Stimulated activated CD4-positive, alpha-beta T cell treated with anti-CD3 and anti-CD28 coated beads, Interleukin-15, amount 100 ng/mL, for 48 hours (primary cell): ENCODE measurements at places on chromosomes 2 and 18.

- no peak for DNase-seq
These were observed 95.5 kb upstream of the SCN1A start for GRCh38 chr2:166223298-166223697.

DNA sequence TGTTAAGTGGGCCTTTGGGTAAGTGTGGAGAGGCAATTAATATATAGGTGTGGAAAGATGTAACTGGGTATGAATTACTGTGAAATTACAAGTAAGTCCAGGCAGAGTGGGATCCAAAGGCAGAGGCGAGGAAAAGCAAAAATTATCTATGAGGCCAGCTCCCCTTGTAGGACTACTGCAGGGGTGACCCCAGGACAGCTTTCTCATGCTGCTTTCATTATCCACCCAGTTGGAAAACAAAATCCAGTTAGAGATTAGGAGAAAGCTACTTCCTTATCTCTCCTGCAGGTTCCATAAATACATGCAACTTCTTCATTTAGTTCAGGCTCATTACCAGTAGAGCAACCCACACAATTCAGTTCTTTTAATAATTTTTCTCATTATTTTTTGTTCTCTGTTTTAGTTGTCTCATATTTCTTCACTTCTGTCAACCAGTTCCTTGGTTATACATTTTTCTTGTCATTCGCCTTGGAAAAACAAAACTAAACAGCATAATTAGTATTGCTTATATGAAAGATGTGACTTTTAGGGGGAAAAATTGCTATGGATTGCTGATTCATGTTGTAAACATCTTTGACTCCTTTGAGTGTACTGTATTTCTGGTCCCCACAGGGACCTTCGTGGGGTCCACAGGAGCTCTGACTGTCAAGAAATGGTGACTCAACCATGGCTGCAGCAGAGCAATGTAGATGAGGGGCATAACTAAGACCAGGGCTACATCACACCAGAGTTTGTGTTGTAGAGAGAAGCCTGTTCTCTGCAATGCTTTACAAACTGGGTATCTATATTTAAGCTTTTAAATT is 110.4 kb upstream of the PARD3B start:
- no peak for DNase-seq

- DNase-seq: no peak
These were observed 713.5 kb downstream of the LRP1B start for GRCh38 chr2:141417246-141417797.

DNA sequence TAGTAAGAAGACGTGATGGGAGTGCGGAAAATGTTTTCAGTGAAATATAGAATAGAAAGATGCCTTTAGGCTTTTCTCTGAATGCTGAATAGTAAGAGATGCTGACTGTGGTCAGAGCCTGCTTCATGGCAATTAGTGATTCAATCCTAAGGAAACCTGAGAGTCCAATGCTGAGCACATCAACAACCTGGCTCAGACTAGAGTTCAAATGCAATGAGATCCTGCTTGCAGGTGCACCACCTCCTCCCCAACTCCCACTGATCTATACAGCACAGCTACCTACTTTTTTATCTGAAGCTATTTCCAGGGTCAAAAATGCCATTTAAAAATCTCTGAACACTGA is 65.4 kb downstream of the AAK1 start:
- DNase-seq: no peak

- no peak for DNase-seq
These were observed 116.1 kb upstream of the TACR1 start for GRCh38 chr2:75315436-75315835.

DNA sequence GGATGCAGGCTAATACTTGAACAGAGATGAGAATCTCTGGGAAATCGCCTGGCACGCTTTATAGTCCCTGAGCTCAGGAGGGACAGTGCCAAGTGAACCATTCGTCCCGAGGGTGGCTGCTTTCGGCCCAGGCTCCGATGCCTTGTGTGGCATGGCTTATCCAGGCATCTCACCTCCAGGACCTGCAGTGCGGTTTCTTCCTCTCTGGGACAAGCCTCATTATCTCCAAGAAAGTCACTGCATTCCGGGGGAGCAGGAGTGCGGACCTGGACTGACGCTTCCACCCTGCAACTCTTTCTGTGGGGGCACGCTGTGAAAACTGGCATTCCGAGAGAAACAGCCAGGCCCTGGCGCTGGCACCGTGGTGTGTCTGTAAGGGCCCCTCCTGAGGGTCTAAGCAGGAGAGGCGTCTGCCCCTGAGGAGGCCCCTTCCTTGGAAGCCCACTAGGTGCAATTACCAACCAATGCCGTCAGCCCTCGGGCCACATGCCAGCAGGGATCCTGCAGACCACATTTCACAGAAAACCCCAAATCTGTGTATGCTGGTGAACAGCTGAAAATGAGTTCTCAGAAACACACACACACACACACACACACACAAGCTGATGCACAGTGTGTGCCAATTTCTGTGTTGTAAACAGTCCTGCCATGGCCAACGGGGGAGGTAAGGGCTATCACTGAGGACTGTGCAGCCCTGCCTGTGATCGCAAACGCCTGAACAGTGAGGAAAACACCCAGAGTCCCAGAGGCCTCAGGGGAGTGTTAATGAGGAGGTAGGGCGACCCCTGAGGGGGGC is 351.9 kb upstream of the SALL3 start:
- DNase-seq: no peak

DNA sequence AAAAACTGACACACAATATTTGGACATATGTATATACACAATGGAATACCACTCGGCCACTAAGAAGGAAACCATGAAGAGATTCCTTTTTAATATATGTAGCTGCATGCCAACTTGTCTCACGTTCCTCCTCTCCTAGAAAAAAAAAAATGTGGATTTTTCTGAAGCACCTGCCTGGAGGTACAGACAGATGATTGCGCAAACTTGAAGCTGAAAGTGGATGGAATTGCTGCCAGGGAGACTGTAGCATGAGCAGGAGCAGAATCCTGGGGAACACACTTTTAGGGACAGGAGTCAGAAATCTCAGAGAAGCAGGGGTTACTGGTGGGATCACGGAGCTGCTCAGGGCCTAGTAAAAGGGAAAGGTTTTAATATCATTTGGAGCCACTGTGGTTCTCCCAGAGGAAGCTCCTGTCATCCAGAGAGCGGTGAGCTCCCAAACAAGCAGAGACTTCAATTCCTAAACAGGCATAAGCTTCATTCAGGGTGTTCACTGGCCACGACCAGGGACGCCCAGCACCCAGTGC is 640 bp upstream of the SPR start:
- DNase-seq: no peak

DNA sequence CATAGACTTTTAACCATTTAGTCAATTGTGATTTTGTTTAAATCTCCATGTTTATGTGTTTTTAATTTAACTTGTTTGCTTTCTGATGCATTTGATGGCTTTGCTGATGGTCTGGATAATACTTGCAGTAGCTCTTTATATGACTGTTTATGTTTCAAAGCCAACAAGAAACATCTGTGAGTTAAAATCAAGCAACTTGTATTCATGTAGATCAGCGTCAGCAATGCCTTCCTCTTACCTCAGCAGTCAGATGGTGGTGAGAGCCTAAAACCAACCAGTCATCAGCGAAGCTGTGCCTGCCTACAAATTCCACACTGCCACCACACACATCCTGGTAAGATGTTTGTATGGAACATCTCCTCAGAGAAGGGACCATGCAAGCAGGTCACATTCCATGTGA is 231.9 kb downstream of the PTGR3 start:
- no peak for DNase-seq

DNA sequence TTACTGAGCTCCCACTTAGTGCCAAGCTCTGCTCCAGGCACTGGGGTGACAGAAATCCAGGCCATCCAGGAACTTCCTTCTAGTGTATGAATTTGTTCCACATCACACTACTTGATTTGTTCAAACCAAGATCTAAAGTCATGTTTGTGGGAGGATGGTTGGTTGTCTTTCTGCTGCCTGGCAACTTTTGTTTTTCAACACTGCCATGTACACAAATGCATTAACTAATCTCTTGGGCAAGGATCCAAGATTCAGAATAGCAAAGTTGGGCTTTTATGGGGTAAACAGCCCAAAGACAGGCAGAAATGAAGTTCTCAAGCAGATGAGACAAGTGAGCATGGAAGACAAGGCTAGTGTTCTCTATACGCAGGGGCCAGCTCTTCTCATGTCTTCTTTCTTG is 53.4 kb upstream of the PROKR1 start:
- DNase-seq: no peak

DNA sequence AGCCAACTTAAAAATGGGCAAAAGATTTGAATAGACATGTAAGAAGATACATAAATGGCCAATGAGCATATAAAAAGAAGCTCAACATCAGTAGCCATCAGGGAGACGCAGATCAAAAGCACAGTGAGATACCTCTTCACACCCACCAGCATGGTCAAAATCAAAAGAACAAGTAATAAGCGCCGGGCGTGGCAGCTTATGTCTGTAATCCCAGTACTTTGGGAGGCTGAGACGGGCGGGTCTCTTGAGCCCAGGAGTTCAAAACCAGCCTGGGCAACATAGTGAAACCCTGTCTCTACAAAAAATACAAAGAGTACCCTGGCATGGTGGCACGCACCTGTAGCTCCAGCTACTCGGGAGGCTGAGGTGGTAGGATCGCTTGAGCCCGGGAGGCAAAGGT is 4.6 kb upstream of the CIB4 start:
- no peak for DNase-seq

DNA sequence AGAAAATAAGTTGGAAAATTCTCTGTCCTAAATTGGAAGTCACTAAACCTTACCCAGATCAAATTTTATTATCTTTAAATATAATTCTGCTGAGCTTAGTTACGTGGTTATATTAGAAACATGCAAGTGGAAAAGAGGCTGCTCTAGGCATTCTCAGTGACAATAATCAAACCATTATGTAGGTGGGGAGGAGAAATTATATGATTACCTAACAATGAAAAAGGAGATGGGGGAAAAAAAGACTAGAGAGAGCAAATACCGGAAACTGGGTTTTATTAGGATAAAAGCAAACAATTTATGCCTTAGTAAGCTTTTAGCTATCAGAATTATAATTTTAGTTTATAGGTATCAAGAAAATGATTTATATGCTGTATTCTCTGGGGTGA is 53.2 kb downstream of the PHLPP1 start:
- no peak for DNase-seq

DNA sequence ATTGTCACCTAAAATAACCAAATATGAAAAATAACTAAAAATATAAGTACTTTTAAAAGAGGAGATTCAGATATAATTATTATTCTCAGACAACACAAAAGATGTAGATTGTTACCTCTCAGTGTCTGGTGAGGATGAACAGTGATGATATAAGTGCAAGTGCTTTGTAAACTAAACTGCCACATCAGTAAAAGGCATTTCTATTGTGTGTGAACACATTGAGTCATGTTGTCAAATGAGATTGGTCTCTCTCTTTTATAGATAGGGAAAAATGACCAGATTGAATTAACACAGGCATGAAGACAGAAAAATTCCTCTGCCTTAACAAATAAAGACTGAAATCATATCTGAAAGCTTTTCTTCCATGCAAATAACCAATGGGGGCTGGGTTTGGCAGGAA is 182.4 kb upstream of the TMEFF2 start:
- DNase-seq: no peak

DNA sequence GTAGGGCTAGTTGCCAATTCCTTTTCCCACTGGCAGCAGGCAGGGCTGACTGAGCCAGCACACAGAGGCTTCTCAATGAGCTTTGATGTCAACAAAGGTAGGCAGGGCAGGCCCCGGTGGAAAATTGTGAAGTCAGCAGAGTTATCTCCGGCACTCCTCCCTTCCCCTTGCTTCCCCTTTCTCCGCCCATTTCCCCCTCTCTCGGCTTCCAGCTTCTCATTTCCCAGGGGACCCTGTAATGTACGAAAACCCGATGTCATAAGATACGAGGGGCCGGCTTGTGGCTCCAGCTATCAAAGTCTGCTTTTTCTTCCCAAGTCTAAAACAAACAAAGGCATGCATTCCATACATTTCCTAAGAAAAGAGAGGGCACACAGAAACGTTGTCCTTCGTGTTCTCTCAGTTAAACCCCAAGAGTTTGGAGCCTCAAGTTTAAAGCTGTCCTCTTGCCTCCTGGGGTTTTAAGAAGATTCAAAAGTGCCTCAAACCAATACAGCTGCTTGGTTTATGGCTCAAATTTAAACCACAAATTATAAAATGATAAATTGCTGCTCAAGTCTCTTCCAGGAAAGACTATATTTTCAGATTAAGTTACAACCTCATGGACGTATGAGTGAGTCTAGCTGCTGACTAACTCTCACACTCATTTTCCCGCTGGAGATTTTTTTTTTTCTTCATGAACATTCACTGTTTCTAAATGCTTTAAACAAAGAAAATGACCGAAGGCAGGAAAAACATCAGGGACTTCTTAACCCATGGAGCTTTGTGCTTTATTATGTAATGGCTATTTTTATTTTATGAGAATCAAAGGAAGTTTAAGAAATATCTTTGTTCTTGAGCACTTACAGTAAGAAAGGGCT is 27.2 kb upstream of the EML4 start:
- DNase-seq: no peak

DNA sequence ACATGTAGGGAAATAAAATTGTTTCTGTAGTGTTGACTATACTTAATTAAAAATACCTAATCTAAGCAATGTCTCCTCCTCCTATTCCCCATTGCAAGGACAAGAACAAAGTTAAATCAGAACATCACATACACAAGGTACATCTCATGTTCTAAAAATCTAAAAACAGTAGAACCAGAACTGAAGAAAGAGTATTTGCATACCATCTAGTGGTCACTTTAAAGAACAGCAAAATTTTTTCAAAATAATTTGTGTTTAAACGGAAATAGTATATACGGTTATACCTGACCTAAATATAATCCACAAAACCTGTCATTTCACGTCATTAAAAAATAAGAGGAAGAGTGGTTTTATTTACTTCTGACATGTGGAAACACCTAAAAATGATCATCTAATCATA is 294.3 kb upstream of the KCNH7 start:
- DNase-seq: no peak

DNA sequence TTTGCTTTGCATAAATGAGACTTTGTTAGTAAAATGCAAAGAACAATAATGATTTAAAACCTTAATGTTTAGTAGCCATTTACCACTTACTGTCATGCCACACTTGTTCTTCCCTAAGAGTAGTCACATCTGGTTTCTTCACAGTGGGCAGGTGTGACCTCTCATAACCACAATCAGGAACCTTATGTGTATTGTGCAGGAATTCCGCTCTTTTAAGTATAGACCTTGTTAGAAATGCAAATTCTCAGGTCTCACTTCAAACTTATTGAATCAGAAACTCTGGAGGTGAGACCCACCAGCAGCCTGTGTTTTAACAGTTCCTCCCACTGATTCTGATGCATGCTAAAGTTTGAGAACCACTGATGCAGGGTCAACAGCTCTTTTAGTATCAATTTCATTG is 518.8 kb upstream of the MEX3C start:
- DNase-seq: no peak

DNA sequence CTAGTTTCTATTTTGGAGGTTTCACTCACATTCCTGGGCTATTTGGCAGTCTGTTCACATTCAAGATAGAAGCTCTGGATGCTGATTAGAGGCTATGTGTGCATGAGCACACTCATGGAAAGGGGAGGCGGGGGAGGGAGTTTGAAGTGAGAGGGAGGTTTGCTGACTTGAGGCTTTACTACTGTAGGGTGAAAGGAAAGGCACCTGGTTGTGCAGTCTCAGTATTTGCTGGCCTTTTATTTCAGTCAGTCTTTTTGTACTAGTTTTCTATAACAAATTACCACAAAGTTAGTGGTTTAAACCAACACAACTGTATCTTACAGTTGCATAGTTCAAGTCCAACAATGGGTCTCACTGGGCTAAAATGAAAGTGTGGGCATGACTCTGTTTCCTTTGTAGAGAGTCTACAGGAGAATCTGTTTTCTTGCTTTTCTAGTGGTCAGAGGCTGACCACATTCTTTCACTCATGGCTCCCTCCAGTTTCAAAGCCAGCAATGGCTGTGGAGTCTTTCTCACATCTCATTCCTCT is 47.7 kb upstream of the NR4A2 start:
- DNase-seq: no peak
